Endothelial cell (in vitro differentiated cells): ENCODE measurements at places on chromosomes 16 and 17.

DNA sequence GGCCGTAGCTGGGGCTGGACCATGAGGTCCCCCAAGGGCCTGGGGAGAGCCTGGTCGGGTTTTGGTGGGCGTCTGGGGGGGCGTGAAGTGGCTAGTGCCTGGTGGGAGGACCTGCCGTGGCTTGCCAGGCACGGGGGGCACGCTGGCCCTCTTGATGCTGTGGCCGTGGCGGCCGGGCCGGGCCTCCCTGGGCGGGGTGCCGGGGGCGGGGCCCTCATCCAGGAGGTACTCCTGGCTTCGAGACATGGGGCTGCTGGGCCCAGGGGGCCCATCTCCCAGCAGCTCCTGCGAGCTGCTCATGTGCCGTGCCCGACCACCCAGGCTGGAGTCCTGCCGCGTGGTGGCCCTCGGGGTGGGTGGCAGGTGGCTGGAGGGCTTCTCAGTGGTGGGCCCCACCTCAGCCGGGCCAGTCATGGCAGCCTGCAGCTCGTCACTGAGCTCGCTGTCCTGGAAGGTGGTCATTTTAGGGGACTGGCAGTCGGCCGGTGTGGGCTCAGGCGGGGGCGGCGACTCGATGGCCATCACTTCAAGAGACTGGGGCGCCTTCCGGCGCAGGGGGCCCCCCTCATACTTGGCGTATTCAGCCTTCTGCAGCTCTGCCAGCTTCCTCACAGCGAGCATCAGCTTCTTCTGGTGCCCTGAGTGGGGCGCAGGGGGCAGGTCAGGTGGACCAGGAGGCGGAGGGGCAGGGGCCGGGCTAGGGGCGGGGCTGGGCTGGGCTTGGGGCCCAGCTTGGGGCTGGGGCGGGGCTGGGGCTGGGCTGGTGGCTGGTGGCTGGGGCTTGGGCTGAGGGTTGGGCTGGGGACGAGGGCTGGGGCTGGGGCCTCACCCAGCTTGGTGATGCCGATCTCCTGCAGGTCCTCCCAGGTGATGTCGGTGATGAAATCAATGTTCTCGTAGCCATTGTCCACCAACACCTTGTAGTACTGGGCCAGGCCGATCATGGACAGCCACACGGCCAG is 15.2 kb downstream of the CASKIN1 start:
- peaks cover 20% of the 10 kb centered on the region for H3K27me3 ChIP-seq
- peaks cover 10% of the 10 kb centered on the region for H3K36me3 ChIP-seq
- no peak overlapping the region for H3K27ac ChIP-seq
- no peaks in the 10 kb centered on the region for H3K4me1 ChIP-seq

GRCh38 chr16:5551909-5552308 is 454.3 kb upstream of the EEF2KMT start:
- no peaks in the 10 kb centered on the region for H3K4me1 ChIP-seq
- H3K27me3 ChIP-seq = no peaks in the 10 kb centered on the region
- no peaks in the 10 kb centered on the region for H3K36me3 ChIP-seq

DNA sequence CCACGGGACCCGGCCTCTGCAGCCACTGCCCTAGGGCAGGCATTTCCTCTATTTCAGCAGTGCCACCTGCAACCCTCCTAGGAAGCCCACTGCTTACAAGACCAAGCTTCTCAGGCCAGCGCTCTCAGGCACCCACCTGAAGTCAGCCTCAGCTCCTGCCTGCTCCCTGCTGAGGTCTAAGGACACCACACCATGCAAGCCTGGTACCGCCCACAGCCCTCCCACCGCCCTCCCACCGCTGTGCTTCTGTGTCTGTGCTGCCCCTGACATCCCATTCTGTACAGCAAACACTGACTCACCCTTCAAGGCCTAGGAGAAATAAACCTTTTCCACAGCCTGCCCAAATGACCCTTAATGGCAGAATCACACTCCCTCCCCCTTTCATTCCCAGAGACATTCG is 6.3 kb downstream of the CLUH start:
- H3K4me3 ChIP-seq = peak overlapping the region; percentile 37
- peaks cover 10% of the 10 kb centered on the region for H3K36me3 ChIP-seq
- H3K27me3 ChIP-seq = peaks cover 13% of the 10 kb centered on the region
- H3K4me1 ChIP-seq = peaks cover 9% of the 10 kb centered on the region

DNA sequence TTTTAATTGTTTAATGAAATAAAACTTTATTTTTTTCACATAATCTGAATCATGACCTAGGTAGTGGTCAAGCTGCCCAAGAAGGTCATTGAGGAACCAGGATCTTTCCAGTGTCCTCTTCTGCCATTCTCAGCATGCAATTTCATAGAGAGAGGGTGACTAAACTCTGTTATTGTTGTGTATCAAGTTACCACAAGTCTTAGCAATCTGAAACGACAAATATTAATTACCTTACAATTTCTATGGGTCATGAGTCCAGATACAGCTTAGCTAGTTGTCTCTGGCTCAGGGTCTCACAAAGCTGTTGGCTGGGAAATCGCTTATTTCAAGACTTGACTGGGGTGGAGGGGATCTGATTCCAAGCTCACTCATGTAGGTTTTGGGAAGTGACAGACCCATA is 37.6 kb downstream of the FTO start:
- H3K4me3 ChIP-seq = no peak overlapping the region
- H3K4me1 ChIP-seq = peaks cover 15% of the 10 kb centered on the region
- no peak for DNase-seq
- peaks cover 1% of the 10 kb centered on the region for H3K27me3 ChIP-seq
